ENCODE measurements at places on chromosomes 13 and 19.

GRCh38 chr19:32020538-32020937 is 324.9 kb upstream of the ZNF507 start:
- DNase-seq = no peak

GRCh38 chr13:104270731-104271130 is 1204.5 kb upstream of the SLC10A2 start:
- DNase-seq = no peak

DNA sequence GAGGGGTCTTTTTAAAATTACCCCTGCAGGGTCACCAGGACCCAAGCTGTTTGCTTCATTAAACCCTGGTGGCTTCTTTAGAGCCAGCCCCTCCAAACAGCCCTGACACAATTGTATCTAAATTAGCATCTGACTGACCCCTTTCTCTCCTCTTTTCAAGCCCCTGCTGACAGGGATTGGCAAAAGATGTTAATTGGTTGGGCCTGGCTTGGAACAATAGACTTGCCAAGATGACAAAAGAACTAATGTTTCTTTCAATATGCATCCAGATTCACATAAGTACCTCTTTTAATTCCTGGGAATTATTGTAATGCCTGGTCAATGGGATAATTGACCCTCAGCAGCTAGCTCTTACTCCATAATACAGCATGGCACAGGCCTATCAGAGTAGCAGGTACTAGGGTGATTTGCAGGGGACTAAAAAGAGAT is 140.8 kb downstream of the SHISA2 start:
- DNase-seq = no peak

DNA sequence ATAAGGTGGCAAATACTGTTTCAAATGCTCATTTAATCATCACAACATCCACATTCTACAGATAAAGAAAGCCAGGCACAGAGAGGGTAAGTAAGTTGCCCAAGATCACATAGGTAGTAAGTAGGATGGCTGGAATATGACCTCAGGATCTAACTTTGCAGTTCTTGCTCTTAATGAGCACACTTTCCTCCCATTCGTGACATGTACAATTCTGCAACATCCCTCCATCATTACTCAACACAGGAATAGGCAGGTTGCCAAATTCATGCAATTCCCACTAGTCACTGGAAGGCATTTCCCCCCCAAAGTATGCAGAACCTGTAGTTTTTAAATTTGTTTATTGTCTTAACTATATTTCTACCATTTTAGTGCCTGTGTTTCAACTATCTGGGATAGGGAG is 109.2 kb downstream of the OLFM4 start:
- peak; percentile 71 for DNase-seq

- no peak for DNase-seq
Observed at GRCh38 chr19:29266001-29266400, 53.0 kb upstream of the UQCRFS1 start.

- no peak for DNase-seq
Observed at GRCh38 chr19:15551293-15552004, 43.1 kb downstream of the CYP4F22 start.

GRCh38 chr19:1087813-1088415 is 7.3 kb downstream of the POLR2E start:
- no peak for DNase-seq

GRCh38 chr19:13718733-13719132 is 45.6 kb upstream of the MRI1 start:
- peak; percentile 53 for DNase-seq

DNA sequence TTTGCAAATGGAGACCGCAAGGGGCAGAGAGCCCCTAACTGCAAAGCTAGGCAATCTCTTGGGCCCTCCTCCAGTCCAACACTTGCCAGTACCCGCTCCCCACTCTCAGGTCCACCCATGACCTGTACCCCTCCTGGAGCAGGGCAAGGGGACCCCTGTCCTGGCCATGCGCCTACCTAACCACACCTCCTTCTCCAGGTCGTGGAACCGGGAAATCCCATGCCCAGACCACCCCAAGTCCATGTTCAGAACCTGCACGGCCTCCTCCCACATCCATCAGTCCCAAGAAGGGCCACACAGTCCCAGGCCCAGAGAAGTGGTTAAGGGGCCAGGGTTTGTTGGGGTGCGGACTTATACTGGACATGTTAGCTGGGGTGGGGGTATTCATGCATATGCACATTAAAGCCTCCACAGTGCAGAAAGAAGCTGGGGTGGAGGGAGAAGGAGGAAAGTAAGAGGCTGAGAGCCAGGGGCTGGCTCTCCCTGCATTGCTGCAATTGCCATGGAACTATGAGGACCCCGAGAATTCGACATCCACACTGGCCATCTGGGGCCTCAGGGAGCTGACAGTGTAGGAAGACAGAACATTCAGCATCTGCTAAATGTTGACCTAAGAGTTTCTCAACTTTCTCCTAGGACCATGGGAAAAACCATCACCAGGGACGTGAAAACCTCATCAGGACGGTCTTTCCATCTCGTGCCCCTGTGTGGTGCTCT is 39.0 kb downstream of the HSPH1 start:
- no peak for DNase-seq

DNA sequence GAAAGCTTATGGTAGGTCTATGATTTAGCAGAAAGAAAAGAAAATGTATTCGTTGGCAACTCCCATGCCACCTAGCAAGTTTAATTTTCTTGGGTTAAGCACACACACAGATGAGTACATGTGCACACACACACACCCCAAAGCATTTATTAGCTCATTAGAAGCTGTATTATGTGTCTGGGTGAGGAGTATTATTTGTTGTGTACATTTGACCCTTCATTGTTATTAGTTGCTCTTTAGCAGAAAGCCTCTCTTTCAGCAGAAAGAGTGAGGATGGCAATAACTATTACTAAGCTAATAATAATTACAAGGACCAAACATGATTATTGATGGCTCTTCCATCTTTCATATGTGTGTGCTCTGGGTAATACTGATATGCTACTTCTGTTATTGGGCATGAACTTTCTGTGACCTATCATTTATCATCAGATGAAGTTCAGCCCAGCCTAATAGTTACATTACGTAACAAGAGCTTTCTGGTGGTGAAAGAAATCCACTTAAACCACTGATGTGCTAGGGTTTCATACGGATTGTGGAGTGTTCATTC is 177.4 kb upstream of the OBI1 start:
- DNase-seq = no peak

GRCh38 chr13:112818698-112819045 is 128.8 kb downstream of the ATP11A start:
- no peak for DNase-seq

DNA sequence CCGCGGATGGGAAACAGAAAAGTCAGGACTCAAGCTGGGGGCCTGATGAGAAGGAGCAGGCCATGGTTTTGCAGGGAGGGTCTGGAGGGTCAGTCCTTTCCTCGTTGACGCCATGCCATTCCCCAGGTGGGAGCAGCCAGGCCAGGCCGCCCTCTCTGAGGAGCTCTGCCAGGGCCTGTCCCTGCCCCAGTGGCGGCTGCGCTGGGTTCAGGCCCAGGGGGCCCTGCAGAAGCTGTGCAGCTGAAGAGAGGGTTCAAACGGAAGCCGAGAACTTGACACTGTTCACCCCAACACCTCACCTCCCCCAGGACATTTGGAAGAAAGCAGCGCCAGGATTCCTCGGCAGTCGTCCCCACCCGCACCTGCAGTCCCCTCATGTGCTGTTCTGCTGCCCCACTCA is 6.1 kb upstream of the RBM42 start:
- DNase-seq = no peak

GRCh38 chr19:58409010-58409790 is 751 bp downstream of the ZNF584 start:
- no peak for DNase-seq

- DNase-seq = no peak
Observed at GRCh38 chr19:16919496-16919895, 30.7 kb downstream of the F2RL3 start.

DNA sequence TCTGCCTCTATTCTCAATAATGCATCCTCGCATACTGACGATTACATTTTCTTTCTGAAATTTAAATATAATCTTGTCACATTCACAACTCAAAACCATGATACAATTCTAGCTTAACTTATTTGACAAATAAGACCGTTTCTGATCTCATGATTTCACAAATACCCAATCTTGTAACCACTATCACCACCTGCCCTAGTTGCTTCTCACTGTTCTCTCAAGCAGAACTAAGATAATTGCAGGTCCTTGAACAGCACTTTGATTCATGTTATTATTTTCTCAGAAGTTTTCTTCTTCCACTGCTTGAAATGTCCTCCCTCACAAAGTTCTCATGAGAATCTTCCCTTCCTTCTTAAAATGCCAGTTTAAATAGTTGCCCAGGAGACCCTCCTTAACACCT is 211.4 kb downstream of the PCDH9 start:
- no peak for DNase-seq

DNA sequence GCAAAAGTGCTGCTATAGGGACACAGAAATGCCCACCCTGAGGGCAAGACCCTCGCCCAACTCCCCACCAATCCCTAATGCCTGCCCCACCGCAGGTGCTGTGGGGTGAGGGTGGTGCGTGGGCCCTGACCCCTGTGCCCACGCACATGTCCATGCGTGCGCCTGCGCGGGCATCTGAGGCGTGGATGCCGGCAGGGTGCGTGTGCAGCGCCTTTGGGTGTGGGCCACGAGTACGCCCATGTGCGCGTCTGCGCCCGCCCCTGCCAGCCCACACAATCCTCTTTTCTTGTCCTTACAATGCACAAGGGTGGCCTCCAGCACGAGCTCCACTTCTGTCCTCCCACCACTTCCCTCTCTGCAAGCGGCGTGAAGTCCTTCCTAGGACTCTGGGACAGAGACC is 14.3 kb downstream of the FUT6 start:
- no peak for DNase-seq

DNA sequence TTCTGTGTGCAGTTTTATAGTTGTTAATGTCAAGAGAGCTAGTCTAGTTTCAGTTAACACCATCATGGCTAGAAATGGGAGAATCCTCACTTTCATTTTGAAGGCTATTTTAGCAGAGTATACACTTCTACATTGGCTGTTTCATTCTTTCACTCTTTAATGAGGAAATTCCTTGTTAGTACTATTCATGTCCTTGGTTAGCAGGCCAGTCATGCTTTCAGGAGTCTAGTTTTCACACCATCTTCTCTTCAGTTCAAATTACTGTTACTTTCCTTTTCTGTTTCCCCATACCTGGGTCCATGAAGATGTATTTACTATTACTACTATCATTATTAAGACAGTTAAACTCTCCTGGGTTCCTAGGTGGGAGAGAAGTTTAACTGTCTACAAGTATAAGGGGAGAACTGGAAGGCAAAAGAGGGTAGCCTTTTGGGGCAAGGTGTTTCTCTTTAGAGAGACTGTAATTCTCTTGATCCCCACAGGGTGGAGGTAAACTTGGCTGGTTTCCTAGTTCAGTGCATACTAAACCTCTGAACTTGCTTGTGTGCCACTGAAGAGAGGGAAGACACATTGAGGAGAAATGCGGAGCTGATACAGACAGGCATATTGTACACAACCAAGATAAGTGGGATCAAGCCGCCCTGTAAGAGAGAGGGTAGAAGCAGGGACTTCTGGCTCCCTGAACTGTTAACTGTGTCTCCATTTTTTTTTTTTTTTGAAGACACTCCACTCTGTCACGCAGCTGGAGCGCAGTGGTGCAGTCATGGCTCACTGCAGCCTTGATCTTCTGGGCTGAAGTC is 41.3 kb upstream of the IGFL4 start:
- no peak for DNase-seq

DNA sequence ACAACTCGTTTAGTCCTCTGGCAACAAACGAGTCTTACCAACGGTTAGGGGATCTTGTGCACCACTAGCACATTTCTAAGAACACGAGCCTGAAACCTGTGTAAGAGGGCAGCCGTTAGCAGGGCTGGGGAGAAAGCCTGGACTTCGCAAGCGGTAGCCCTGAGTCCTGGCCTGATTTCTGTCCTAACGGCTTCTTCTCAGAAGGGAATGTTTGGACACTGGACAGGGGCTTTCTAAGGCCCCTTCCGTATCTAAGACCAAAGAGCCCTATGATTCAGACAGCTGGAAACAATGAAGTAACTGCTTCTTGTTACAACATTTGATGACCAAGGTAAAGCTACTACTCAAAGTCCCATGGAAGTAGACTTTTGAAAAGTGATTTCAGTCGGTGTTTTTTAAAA is 2.2 kb downstream of the ANKRD10 start:
- DNase-seq = no peak

DNA sequence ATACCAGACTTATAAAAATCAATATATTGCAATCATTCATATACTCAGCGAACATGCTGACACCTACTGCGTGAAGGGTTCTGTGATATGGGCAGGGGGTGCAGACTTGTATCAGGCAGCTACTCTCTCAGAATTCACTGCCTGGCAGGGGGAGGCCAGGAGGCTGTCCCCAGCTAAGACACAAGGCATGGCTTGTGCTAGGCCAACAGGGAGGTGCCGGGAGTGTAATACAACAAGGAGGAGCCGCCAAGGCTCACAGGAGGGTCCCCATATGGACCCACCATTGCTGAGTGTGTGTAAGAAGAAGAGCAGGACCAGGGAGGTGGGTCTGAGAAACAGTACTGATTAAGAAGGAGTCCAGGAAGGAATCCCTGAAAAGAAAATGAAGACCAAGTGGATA is 97.2 kb downstream of the COL4A2 start:
- no peak for DNase-seq

DNA sequence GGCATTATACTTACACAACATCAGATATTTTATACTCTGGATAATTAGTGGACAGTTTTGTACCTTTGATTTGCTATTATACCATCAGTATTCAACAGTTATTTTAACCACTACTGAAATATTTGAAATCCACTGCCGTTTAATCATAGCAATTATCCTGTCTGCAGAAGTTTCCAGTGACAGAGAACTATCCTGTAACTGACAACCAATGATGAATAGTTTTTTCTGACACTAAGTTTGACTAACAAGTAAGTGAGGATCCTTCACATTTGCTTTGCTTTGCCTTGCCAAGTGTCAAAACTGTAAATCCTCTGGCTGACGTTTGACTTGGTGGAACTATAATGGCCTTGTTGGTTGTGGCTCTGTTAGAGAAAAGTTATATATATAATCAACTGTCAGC is 410.7 kb downstream of the GPC5 start:
- no peak for DNase-seq

GRCh38 chr13:101552786-101553185 is 100.3 kb downstream of the ITGBL1 start:
- no peak for DNase-seq

GRCh38 chr19:49843265-49843664 is 7.7 kb upstream of the PTOV1 start:
- DNase-seq = no peak

- DNase-seq = peak; percentile 70
Observed at GRCh38 chr19:48110350-48110966, at the start of gene PLA2G4C. Gene PLA2G4C, minus strand, starts transcription at chr19:48110817. Its CDS starts 4,288 bp downstream, at chr19:48106529.

DNA sequence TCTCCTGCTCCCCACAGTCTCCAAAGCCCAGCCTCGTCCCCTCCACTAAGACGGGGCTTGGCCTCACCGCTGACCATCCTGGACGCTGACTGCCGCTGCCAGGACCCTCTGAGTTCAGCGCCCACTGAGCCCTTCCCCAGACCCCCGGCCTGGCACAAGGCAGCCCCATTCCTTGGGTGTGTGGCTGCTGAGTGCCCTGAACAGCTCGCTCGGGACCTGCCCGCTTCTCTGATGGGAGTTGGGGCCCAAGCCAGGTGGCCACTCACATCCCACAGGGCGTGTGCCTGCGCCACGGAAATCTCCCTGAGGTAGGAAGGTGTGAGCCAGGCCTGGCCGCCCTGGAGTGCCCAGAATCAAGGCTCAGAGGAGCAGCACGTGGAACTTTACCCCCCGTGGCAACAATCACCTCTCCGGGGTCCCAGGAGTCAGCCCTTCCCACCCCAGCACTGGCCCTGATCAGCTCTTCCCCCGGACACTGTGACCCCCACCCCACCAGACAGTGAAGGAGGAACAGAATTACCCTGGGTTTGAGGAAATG is 20.8 kb downstream of the C13orf46 start:
- DNase-seq = no peak
